ENCODE measurements at places on chromosomes 1 and 21. TPM values are rescaled to one million over a fixed set of nuclear protein-coding genes. Genes with fewer than 3 reads are reported as not detected.

Gene MMEL1
- total RNA-seq, result not detected

Gene RIPPLY3
- total RNA-seq, result 0.09 TPM

Gene DTL
- total RNA-seq, result 85.0 TPM

Gene MIER1
- total RNA-seq, result 53.1 TPM

Gene CDK18
- total RNA-seq, result 1.6 TPM

Gene FMOD
- total RNA-seq, result 0.51 TPM

Gene KRTAP19-3
- not detected for total RNA-seq

Gene CRP
- total RNA-seq, result not detected

Gene TMEM52
- 0.94 TPM for total RNA-seq

Gene SLC25A34
- 0.94 TPM for total RNA-seq

Gene GJC2
- total RNA-seq, result 1.1 TPM

Gene VASH2
- total RNA-seq, result 0.07 TPM

Gene KRTAP12-2
- not detected for total RNA-seq

Gene LENEP
- total RNA-seq, result 0.72 TPM

Gene SMYD2
- total RNA-seq, result 25.9 TPM

Gene SPRR3
- not detected for total RNA-seq

Gene NBPF14
- 11.2 TPM for total RNA-seq

Gene FCRLB
- 0.24 TPM for total RNA-seq

Gene SLFNL1
- not detected for total RNA-seq
